NCI-H1436 treated with DMSO at 0.1 percent for 48 hours (cell line): ENCODE measurements at places on chromosomes 5 and 9.

DNA sequence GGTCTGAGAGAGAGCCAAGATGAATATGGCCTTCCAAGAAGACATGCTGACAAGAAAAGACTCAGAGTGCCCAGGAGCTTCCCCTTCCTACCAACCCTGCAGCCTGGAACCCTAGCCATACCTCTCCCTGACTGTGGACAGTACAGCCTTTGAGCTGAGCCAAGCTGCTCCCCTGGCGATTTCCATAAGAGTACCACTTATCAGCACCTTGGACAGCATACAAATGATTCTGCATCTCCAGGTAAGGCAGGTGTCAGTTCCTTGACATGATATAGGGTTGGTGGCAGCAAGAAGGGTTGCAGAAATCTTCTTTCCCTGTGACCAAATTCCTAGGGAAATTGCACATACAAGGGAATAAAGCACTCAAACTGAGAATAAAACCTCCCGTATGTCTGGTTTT lies 58.3 kb downstream of the MFAP3 start:
- no peak for DNase-seq

DNA sequence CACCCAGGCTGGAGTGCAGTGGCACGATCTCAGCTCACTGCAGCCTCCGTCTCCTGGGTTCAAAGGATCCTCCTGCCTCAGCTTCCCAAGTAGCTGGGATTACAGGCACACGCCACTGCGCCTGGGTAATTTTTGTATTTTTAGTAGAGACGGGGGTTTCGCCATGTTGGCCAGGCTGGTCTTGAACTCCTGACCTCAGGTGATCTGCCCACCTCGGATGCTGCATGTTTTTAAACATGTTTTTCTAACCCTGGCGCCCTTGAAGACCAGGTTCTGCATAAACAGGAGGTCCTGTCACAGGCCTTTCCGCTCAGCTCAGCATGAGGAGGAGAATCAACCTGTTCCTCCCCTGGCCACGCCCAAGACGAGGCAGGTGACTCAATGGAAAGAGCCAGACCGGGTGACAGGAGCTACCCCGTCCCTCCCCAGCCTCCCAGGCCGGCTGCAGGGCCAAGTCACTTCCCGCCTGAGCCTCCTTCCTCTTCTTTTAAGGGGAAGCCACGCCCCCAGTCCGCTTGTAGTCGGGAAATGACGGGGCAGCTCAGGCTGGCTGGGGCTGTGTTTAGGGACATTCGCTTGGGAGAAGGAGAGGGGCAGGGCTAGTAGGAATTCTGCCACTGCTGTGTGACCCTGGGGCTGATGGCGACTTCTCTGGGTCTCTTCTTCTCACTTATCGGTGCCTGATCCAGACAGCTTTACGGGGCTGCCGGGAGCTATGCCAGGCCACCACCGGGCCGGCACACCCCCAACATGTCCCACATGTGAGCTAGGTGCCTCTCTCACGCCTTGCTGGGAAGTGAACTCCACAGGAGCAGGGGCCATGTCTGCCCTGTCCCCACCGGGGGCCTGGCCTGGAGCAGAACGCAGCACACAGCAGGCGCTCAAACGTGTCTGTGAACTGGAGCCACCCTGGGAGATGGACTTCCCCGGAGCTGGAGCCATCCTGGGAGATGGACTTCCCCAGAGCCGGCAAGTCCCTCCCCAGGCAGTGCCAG lies 6.1 kb downstream of the NOTCH1 start:
- DNase-seq: no peak

- DNase-seq: no peak
Observed at GRCh38 chr9:73219985-73220626, 68.4 kb downstream of the ANXA1 start.

GRCh38 chr9:105656131-105656921 lies 5.9 kb upstream of the TAL2 start:
- no peak for DNase-seq

DNA sequence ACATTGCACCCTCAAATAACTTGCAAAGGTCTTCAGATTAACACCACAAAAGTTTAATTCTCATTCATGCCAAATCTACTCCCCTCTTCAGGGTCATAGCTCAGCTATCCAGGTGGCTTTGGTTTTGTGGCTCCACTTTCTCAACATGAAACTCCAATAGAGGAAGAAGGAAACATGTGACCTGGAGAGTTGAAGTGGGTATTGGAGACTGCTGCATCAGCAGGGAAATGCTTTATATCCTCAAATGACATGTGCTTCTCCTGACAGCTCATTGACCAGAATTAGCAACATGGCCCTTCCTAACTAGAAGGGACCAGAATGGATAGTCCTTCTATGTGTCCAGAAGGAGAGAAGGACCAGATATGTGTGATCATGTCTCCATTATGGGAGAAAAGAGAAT lies 73.6 kb downstream of the TLR4 start:
- no peak for DNase-seq

- DNase-seq: no peak
Observed at GRCh38 chr5:178486239-178486641, 104.0 kb downstream of the COL23A1 start.

- DNase-seq: no peak
Observed at GRCh38 chr5:85670417-85670816, 947.3 kb upstream of the COX7C start.

- no peak for DNase-seq
Observed at GRCh38 chr9:130301483-130302286, 36.1 kb downstream of the HMCN2 start.

DNA sequence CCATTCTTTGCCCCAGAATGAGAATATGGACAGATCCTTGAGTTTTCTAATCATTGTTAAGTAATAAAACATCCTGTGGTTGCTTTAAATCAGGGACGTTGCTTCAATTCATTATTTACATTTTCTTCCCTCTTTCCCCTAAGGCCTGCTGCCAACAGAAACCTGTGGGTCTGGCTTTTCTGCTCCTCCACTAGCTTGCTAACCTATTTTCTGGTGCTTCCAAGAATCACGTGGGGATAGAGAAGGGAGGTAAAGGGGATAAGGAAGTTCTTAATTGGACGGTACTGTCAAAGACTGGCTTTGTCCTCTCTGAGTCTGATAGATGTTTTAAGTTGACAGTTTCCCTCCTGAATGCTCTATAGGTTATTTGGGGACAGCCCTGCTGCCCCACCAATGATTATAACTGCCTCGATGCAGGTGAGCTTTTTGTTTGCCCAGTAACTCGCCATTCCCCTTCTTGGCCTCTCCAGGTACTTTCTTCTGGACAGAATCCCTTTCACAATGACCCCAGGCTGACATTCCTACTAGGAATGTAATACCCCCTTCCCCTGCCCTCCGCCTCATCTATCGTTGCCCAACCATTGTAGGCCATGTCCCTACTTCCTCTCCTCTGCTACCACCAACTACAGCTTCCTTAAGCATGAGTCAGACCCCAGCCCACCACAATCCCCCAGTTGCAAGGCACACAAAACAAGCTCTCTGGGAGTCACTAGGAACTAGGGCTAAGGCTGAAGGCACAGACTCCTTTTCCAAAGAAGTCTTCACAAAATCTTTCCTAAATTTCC lies 19.9 kb upstream of the CPEB4 start:
- DNase-seq: no peak

- DNase-seq: no peak
Observed at GRCh38 chr9:91734371-91734981, 215.6 kb downstream of the ROR2 start.

DNA sequence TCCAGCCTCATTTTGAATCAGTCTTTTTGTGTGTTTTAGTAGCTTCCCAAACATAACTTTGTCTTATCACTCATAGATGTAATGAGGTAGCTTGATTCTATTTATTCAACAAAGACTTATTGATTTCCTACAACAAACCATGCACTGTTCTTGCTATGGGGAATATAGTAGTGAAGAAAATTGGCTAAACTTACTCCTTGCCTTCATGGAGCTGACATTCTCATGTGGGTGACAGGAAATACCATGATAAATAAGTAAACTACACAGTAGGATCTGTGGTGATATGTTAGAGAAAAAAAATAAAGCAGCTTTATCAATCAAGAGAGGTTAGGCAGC lies 255.7 kb upstream of the TNC start:
- no peak for DNase-seq
